Cortex of kidney (tissue), 1 donor: ENCODE measurements at places on chromosomes 12 and 14.

GRCh38 chr14:102472791-102473150 lies 36.8 kb downstream of the ANKRD9 start:
- no peak for DNase-seq

DNA sequence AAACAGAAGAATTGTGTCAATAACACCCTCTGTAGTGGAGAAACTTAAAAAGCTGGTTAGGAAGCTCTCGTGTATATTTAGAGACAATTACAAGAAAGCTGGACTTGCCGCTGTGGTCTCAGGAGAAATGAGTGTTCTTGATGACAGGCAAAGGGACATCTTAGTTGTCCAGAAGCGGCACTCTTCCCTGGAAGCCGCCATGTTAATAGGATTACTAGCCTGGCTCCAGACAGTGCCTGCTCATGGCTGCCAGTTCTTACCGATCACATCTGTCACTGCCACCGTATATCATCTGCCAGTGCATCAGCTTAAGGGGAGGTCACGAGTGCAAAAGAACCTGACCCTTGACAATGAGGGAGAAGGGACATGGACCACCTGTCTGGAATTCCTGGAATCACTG lies 48.9 kb downstream of the C14orf132 start:
- no peak for DNase-seq

DNA sequence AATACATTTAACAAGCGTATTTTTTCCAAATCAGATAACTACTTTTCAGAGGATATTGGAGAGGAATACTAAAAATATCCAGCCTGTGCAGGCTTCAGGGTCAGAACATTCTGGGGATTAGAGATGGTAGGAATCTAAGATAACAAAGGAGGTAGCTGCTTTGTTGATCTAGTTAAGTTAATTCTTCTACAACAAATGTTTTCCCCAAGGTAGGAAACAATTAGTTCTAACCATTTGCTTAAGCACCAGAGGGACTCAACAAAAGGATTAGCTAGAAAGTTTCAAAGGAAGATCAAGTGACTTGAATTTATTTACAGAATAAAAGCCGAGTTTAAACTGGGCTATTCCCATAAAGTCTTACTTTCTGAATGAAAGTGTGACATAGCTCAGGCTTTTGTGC lies 524.2 kb downstream of the TMTC2 start:
- no peak for DNase-seq

GRCh38 chr12:115194857-115195256 lies 510.9 kb upstream of the TBX3 start:
- DNase-seq, result no peak

GRCh38 chr14:35299708-35300107 lies 7.5 kb downstream of the PSMA6 start:
- DNase-seq, result no peak

- DNase-seq, result no peak
Observed at GRCh38 chr14:24959791-24960331, 90.1 kb downstream of the STXBP6 start.
